ENCODE measurements at places on chromosomes 5 and 9.

DNA sequence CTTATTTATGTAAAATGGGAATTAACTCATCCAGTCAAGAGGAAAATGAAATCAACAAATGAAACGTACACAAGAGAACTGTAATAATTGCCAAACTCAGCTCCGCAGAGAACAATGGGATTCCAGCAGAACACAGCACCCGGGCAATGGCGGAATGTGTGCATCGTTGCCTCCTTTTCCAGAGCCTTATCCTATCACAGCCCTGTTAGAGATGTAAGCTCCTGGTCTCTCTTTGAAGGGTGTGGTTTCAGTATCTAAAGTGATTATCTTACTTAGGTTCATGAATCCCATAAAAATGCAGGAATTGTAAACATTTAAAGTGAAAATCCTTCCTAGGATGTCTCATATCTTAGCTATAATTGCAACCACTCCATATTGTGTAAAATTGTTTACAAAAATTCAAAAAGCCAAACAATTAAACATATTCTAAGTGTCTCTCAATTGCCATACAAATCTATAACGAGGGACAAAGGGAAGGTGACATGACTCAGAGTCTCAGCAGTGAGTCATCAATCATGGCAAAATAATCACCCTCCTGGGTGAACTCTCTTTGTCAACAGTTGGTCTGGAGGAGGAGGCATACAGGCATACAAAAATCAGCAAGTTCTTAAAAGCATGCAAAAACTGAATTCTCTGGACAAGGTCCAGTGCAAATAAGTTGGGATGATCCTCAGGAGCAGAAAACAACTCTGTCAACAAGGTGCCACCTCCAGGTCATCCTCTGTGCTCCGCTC is 22.6 kb downstream of the SEMA5A start:
- no peak for DNase-seq

DNA sequence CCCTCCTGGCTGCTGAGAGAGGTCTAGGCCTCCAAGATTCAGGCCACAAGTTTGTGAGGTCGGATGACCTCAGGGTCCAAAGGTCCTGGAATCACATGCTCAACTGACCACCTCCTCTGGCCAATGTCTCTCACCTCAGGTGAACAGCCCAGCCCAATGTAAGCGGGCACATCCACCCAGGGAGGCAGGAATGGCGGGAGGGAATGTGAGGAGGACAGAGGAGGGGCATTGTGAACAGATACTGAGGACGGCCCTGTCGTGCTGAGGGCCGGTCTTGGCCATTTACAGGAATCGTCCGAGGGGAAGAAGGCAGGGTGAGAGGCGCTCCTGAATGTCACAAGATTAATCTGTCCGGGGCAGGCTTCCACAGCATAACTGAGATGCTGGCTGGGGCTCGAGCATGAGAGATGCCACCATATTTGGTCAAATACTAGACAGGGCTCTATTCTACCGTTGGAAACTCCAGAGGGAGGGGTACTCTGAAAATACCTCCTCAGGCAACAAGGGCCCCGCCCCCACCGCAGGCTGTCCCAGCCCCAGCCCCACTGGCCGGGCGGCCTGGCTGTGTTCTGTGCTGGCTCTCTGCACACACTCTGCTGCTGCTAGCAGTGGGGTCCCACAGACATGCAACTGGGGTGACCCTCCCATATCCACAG is 1.5 kb upstream of the IL17B start:
- no peak for DNase-seq

DNA sequence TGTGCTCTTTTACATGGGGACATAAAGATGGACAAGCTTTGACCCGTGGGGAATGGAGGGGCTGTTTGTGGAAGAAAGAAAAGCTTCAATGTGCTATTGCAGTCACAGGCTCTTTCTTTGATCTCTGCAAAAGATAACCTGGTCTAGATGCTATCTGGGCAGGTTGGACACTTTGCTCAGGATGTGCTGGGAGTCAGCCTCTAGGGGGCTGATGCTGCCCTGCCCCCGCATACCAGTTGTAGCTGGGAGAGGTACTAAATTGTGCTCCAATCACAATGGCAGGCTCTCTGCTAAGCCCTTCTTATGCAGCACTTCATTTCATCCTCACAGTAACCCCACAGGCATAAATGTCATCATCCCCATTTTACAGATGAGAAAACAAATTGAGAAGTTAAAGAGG is 67.2 kb downstream of the PSD2 start:
- DNase-seq = no peak

DNA sequence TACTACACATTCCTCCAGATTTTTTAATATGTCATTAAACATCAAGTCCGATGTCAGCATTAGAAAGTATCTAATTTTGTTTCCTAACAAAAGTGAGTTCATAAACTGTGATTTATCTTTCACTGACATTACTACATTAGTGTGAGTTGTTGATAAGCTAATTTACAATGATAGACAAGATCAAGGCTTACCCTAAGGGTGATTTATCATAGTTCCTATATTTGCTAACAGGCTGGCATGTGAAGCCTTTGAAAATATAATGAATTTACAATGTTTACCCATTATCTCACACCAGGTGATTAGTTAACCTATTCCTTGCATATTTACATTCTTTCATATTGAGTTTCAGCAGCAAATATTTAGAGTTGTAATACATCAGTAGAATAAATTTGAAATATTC is 1096.9 kb upstream of the NUDT12 start:
- DNase-seq = no peak

DNA sequence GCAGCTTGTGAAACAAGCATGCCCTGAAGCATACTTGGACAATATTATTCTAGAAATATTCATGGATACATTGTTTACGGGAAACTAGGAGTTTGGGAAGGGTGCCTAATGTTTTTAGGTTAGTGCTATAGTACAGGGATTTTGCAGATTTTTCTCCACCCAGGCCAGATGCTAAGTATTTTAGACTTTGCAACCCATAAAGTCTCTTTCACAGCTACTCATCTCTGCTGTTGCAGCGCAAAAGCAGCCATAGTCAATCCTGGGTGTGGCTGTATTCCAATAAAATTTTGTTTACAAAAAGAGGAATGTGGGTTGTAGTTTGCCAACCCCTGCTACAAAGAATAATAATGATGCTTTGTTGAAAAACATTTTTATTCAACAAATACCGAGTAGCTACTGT is 106.2 kb downstream of the CEMIP2 start:
- DNase-seq = no peak

- no peak for DNase-seq
Observed at GRCh38 chr9:20684875-20685696, 1.0 kb downstream of the FOCAD start.

DNA sequence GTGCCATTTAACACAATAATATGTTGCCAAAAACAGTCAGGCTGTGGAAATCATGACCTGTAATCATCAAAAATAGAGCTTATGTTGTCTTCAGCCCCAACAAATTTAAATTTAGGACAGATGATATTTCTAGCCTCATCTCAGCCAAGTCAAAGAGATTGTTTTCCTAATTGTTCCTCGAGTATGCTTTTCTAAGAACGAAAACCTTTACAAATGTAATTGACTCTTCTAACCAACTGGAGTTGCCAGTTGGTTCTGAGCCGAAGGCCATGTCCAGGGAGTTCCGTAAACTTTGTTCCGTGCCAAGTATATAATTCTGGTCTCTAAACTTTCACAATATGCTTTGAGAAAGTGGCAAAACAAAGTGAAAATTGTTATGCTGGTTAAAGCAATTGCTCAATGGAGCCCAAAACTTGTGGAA is 160.8 kb downstream of the CEMIP2 start:
- DNase-seq = no peak

GRCh38 chr9:88391921-88392320 is 3.7 kb downstream of the SPIN1 start:
- no peak for DNase-seq

GRCh38 chr5:172772112-172772906 is 1.3 kb upstream of the DUSP1 start:
- peak; percentile 76 for DNase-seq

- DNase-seq = no peak
Observed at GRCh38 chr5:133265257-133265656, 213.4 kb downstream of the HSPA4 start.

GRCh38 chr5:148482697-148483462 is 99.1 kb downstream of the FBXO38 start:
- DNase-seq = peak; percentile 54

GRCh38 chr9:95715868-95716435 is 159.5 kb upstream of the ERCC6L2 start:
- DNase-seq = no peak

- DNase-seq = no peak
Observed at GRCh38 chr5:59246882-59247281, 646.6 kb downstream of the PDE4D start.

- DNase-seq = no peak
Observed at GRCh38 chr9:110351009-110351467, 13.4 kb upstream of the TXNDC8 start.

DNA sequence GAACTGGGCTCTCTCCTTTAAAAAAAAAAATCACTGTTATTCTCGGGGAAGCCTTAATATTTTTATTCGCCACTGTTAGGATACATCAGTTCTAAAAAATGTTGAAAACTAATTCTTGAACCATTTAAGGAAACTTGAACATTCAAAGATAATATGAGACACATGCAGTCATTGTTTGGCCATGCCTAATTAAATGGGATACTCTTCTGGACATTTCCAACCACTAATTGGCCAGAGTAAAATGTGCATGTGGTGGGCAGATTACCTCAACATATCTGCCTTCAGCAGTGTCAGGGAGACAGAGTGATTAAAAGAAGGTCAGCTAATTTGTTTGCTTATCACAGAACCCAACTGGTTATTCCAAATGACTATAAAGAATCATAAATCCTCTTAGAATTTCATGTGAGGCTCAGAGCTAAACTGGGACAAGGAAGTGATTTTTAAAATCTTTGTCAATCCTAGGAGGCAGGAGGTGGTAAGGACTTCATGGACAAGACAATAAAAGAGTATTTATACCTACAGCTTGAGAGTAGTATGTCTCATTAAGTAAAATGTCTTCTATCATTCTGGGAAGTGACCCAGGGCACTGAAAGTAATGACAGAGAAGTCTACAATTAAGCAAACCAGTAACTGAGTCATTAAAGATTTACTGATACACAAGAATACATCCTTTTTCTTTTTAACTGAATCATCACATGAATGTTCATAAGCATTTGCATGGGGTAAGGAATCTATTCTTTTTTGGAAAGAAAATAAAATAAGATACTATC is 242.9 kb upstream of the TRPM3 start:
- DNase-seq = no peak

GRCh38 chr5:168990679-168991078 is 310.3 kb downstream of the SLIT3 start:
- no peak for DNase-seq

GRCh38 chr9:91282292-91282691 is 79.4 kb downstream of the AUH start:
- DNase-seq = no peak

DNA sequence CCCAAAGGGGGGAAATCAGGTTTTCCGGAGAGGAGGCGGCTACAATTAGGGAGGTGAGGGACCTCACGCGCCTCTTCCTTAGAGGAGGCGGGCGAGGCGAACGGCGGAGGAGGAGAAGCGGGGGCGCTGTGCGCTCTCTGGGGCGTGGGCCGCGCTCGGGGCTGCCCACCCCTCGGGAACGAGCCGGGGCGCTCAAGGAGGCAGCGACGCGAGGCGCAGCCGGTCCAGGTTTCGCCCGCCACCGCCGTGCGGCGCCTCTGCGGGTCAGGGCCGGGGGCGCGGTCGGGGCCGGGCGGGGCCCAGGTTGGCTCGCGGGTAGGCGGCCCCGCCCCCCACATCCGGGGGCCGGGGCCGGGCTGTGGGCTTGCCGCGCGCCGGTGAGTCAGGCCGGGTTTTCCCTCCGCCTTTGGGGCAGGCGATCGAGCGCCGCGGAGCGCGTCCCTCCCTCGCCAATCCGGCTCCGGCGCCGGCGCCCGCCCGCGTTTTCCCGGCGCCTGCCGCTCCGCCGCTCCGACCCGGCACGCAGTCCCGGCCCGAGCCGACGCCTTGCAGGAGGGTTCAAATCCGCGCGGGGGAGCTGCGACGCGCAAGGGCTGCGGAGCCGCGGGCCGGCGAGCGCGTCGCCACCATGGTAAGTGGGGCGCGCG is at the start of gene N4BP3:
Gene N4BP3 (plus strand): TSS at position 392 of the 647 bp plus-strand sequence. CDS start 6,052 bp downstream, outside the sequence.
- DNase-seq = peak; percentile 87

- no peak for DNase-seq
Observed at GRCh38 chr9:92508018-92508820, 25.9 kb upstream of the ASPN start.

- DNase-seq = no peak
Observed at GRCh38 chr9:28234133-28234893, 661.0 kb upstream of the C9orf72 start.

DNA sequence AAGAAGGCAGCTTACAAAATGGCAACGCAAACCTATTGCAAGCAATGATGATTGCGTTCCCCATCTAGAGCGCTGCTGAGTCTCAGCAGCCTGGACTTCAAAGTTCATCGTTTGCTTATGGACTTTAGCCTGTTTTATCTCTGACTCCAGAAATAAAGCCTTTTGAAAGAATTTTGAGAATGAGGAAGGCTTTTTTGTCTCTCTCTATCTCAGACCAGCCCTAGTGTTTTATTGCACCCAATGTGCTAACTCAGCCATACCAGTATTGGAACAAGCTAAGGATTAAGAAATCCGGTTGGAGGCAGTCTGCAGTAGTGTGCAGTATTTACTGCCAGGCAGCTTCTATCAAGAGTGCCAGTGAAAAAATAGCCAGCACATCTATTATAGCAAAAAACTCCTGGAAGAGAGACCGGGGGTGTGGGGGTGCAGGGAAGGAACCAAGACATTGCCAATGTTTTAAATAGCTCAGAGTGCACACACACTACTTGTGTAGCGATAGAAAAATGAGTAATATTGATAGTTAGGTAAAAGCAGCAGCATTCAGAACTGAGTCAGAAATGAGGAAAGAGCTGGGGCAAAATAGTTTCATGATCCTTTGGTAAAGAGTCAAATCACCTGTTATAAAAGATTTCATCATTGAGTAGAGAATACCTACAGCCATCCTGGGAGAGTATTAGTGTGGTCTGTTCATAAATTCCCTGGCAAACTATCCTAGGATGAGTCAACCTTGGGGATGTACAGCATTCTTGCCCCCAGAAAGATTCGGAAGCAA is 219.0 kb downstream of the ZNF608 start:
- DNase-seq = no peak

GRCh38 chr5:50874306-50875001 is 208.0 kb downstream of the PARP8 start:
- no peak for DNase-seq

DNA sequence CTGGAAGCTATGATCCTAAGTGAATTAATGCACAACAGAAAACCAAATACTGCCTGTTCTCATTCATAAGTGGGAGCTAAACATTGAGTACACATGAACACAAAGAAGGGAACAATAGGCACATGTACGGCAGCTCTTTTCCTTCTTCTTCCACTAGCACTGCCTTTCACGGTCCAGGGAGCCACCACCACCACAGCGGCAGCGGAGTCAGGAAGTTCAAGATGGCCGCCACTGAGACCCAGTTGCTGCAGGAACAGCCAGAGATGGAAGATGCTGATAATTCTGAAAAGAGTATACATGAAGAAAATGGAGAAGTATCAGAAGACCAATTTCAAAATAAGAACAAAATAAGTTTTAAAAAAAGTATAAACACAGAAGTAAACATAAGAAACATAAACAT is 39.5 kb upstream of the TNFSF15 start:
- DNase-seq = no peak
